ENCODE measurements at places on chromosomes 1 and 21.
A peak's percentile ranks its signal among the peaks of the same experiment; 100 is the strongest.

- DNase-seq: no peak
These were observed 28.7 kb upstream of the CDC14A start for GRCh38 chr1:100323419-100324106.

- no peak for DNase-seq
These were observed 101.6 kb downstream of the AJAP1 start for GRCh38 chr1:4755864-4756504.

GRCh38 chr1:212878418-212878817 is 20.3 kb downstream of the FLVCR1 start:
- no peak for DNase-seq

DNA sequence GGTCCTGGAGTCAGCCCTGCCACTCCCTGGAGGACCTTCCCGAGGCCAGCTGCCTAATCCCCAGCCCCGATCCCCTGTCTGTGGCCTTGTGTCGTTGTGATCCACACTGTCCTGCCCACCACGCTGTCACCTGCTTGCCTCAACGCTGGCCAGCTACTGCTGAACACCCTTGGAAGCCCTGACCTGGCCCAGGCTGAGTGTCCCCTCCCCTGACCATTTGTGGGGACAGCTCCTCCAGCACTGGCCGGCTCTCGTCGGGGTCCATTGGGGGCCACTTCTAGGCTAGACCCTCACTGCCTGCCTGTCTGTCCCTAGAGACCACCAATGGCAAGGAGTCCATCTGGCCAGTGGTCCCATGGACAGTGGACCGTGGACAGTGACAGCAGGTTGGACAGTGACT is 12.0 kb upstream of the UMODL1 start:
- DNase-seq: no peak

GRCh38 chr21:45882645-45883044 is 98.9 kb upstream of the COL6A1 start:
- DNase-seq: no peak

- DNase-seq: no peak
These were observed 125.6 kb downstream of the SMYD3 start for GRCh38 chr1:246381452-246381851.

DNA sequence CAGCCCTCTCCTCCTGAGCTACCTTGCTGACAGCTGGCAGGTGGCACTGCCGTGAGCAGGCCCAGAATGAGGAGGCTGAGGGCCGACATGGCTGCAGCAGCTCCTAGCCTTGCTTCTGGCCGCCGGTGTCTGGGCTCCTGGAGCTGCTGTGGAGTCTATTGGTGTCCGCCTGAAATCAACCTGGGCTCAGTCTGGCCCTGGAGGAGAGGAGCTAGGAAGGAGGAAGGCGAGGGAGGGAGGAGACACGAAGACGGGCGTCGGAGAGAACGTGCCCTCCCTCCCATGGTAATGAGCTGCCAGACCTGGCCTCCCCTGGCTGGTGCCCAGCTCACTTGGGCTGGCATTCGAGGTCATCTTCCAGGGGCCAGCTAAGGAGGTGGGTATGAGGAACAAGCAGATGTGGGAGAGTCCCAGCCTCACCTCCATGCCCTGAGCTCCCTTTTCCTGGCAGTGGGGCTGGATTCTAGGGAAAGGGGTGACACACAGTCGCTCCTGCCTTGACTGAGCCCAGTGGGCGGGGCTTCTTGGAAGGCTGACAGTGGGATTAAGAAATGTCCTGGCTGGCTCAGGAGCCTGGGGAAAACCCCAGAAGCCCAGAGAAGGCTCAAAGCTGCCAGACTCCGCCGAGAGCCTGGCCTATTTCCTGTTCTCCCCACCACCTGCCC is at the start of gene PDZK1IP1:
Gene PDZK1IP1 (minus strand): TSS at position 193 of the 665 bp plus-strand sequence. CDS start 104 bp downstream, at position 89.
- no peak for DNase-seq

- DNase-seq: no peak
These were observed 625.6 kb upstream of the PTBP2 start for GRCh38 chr1:96095849-96096612.

GRCh38 chr1:151828921-151829320 is 2.7 kb downstream of the RORC start:
- DNase-seq: peak; percentile 38

DNA sequence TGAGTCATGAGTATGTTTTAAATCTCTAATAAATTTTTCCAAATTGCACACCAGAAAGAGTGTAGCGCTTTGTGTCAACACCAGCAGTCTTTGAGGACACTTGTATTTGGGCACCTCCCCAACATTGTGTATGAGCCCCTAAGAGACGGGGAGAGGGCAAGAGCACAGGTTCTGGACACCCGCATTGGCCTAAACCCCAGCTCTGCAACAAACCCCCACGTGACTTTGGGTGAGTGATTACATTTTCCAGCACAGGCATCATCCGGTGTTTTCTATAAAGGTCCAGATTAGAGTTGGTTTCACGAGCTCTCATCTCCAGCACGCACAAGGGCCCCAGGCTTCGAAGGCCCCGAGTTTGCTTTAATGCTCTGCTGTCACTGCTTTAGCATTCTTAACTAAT is 66.3 kb upstream of the SLC45A1 start:
- no peak for DNase-seq

GRCh38 chr1:77288275-77288674 is 6.5 kb downstream of the AK5 start:
- no peak for DNase-seq

DNA sequence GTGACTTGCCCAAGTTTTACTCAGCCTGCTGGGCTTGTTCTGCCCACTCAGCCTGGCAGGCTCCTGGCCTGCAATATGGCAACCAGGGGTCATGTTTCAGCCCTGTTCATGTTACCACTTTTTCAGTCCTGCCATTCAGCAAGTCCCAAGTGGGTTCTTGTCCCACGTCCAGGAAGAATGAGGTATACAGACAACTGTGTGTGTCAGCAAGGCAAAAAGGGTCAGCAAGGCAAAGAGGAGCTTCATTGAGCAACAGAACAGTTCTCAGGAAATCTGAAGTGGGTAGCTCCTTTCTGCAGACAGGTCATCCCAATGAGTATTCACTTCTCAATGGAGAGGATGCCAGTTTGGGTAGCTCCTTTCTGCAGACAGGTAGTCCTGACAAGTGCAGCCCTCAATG is 1233.3 kb upstream of the B3GALT2 start:
- no peak for DNase-seq

DNA sequence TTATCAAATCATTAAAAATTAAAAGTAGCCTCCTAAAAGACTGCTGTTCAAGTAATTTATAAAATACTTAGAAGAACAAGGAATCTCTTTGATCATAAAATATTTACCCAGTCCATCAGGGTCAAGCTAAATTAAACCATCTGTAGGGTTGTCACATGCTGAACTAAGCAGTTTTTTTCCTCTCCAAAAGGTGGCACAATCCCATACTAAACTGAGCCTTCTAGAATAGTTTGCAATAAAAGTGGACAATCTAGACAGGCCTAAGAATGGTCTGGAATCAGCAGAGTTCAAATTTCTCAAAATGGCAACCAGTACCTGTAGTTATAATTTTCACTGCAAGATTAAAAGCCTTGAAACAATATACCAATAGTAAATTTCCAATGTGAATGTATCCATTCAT is 194.8 kb downstream of the EIF4G3 start:
- DNase-seq: peak; percentile 35

DNA sequence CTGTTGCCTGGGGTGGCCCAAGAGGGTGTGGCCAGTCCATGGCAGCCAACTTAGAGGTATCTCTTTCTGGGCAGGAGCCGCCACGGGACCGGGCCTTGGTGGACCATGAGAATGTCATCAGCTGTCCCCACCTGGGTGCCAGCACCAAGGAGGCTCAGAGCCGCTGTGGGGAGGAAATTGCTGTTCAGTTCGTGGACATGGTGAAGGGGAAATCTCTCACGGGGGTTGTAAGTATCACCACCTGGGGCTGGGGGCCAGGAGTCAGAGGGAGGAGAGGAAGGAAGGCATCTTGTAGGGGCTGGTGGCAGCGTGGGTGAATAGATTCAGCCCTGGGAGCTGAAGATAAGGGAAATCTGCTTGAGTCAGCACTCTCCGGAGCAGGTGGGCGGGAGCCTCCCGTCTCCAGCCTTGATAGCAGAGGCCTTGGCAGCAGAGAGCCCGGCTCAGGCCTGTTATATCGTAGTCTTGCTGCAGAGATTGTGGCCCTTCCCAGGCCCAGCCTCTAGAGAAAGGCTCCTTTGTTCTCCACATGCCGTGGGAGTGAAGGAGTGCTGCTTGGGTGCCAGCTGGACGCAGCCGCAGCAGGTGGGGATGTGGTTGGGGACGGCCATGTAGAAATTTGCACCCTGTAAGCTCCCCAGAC is 25.4 kb downstream of the PHGDH start:
- DNase-seq: no peak

DNA sequence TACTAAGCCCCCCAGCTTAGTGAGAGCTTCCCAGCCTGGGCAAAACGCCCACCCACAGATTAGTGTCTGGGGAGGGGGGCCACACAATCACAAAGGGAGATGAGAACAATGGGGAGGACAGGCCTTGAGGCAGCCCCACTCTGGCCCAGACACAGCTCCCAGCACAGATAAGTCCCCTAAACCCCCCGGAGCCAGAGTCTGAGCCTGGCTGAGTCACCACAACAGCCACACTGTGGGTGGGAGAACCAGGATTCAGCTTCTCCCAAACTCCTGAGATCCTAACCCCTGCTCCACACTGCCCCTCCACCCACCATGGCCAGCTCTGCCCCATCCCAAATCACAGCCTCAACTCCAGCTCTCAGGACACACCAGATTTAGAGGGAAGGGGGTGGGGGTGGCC is 4.2 kb downstream of the NECTIN4 start:
- DNase-seq: no peak

DNA sequence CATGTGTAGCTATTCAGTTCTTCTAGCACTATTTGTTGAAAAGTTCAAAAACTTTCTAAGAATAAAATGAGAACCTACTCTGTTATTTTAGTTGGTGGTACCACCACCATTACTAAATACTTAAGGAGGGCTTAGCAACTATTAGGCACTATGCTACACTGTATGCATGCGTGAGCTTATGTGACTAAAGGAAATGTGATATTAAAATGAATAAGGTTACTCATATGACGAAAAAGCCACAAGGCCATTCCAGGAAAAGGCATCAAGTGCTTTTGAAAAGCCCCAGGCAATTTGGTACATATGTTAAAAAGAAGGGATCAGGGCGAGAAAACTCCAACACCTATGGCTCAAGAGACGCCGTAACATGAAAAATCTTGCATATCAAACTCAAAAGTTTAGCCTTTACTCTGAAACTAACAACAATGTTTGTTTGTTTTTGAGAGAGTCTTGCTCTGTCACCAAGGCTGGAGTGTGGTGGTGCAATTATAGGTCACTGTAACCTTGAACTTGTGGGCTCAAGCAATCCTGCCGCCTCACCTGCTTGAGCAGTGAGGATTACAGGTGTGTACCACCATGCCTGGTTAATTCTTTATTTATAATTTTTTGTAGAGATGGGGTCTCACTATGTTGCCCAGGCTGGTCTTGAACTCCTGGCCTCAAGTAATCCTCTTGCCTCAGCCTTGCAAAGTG is 42.5 kb downstream of the EPRS1 start:
- DNase-seq: no peak

DNA sequence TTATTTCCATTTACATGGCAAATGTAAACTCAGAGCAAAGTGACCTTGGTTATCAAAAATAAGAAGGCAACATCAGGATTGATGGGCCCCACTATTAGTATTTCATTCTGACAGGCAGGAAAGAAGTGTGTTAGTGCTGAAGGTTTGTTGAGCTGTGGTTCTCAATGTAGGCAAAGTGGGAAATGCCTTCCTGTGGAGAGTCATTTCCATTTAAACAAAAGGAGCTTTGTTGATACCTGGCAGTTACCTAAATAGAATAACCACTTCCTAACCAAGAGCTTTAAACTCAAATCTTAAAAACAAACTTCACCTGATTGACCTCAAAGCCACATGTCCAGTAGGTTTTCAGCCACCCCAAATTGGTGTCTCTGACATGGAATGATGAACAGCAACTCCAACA is 579.9 kb upstream of the BEND5 start:
- DNase-seq: no peak

- no peak for DNase-seq
These were observed 31.4 kb downstream of the HIVEP3 start for GRCh38 chr1:41887365-41887764.

DNA sequence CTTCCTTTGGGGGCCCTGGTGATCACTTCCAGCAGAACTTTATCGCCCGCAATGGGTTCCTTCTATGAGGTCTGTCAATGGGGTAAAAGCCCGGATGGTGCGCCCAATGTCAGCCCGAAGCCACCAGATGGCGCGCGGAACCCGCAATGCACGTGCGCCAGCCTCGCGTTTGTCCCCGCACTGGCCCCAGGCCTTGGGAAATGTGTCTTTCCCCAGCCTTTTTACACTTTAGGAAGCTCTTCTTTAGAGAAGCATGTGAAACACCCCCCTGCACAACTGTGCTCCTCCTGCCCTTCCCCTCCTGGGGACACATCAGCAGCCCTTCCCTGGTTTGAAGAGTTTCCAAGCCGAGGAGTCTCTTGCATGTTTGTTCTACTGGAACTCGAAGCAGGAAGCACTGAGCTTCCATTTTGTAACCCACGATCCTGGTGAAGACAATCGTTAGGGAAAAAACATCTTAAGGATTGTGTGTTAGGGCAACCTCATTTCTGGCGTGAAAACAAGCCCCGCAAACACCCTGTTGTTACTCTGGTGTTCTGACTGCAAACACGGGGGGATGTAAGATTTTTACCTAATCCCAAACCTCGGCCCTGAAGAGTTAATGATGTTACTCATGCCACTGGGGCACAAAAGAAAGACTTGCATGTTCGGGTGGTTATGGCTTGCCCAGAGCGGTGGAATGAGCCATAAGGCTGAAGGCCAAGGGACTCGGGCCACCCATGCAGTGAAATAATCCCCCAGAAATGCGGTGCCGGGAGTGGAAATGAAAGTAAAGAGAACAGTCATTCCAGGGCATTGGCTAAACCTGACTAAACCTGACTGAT is 20.4 kb upstream of the TARBP1 start:
- peak; percentile 96 for DNase-seq

DNA sequence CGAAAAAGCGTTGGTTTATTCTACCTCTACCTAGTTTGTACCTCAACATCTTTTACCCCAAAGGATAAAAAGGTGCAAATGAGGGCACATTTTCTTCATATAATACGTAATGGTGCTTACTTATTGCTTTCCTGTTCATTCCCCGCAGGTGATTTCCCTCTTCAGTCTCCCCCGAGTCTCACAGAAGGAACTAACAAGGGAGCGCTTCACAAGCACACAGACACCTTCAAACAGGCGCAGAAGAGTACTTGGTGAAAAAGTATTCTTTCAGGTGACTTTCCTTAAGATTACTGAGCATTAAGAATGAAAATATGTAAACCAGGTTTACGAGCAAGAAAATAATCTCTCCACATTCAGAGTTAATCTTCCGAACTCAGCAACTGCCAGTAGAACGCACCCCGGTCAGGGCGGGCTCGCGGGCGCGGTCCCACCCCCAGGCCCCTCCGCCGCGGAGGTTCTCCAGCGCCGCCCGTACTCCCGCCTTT is 511 bp upstream of the RABGAP1L start:
- DNase-seq: no peak

DNA sequence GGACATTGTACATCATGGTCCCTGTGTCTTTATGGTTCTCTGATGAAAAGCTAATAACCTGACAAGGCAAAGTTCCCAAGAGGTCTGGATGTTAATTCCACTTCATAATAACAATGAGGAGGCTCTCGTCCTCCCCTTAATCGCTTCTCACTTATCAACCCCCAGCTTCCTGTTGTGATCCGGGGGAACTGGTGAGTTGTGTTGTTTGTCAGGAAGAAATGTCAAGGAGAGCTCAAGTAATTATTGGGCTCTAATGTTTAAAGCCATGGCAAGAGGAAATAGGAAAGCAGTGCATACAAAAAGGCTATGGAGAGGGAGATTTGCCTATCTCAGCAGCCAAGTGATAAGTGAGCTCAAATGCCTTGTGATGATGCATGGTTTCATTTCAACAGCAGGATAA is 42.8 kb upstream of the RASAL2 start:
- DNase-seq: no peak
